ENCODE measurements at places on chromosomes 1 and 21. TPM values are rescaled to one million over a fixed set of nuclear protein-coding genes. Genes with fewer than 3 reads are reported as not detected.

The NBPF4 gene
- not detected for total RNA-seq

The ZFP69 gene
- 1.3 TPM for total RNA-seq

The CFHR3 gene
- not detected for total RNA-seq

The CCSAP gene
- total RNA-seq = 3.7 TPM

The SPAG17 gene
- not detected for total RNA-seq

The MYBPH gene
- total RNA-seq = not detected

The IFI6 gene
- 19.2 TPM for total RNA-seq

The GUCA2A gene
- not detected for total RNA-seq

The ADAMTS5 gene
- total RNA-seq = under 0.01 TPM

The HCRTR1 gene
- total RNA-seq = 5.4 TPM

The DNAJC8 gene
- total RNA-seq = 50.2 TPM

The MGST3 gene
- 148 TPM for total RNA-seq

The S100A14 gene
- not detected for total RNA-seq

The SHISAL2A gene
- total RNA-seq = not detected

The CLDN17 gene
- total RNA-seq = not detected

The KCNAB2 gene
- 0.65 TPM for total RNA-seq

The UTP25 gene
- 5.4 TPM for total RNA-seq

The FMN2 gene
- total RNA-seq = not detected

The NFASC gene
- under 0.01 TPM for total RNA-seq

The IL20 gene
- total RNA-seq = not detected

The KRTAP12-2 gene
- total RNA-seq = not detected

The CD1B gene
- total RNA-seq = not detected

The ESRRG gene
- not detected for total RNA-seq

The INKA2 gene
- total RNA-seq = 12.5 TPM

The KLHDC8A gene
- total RNA-seq = not detected

The TMEM269 gene
- total RNA-seq = not detected

The C1orf105 gene
- total RNA-seq = not detected

The KCNT2 gene
- under 0.01 TPM for total RNA-seq

The ASAP3 gene
- 3.4 TPM for total RNA-seq

The CRNN gene
- not detected for total RNA-seq

The CHD5 gene
- total RNA-seq = under 0.01 TPM

The CAPN8 gene
- not detected for total RNA-seq
